ENCODE measurements at places on chromosomes 12 and 14.

- DNase-seq, result no peak
These were observed 1.2 kb downstream of the GPR84 start for GRCh38 chr12:54363047-54363446.

DNA sequence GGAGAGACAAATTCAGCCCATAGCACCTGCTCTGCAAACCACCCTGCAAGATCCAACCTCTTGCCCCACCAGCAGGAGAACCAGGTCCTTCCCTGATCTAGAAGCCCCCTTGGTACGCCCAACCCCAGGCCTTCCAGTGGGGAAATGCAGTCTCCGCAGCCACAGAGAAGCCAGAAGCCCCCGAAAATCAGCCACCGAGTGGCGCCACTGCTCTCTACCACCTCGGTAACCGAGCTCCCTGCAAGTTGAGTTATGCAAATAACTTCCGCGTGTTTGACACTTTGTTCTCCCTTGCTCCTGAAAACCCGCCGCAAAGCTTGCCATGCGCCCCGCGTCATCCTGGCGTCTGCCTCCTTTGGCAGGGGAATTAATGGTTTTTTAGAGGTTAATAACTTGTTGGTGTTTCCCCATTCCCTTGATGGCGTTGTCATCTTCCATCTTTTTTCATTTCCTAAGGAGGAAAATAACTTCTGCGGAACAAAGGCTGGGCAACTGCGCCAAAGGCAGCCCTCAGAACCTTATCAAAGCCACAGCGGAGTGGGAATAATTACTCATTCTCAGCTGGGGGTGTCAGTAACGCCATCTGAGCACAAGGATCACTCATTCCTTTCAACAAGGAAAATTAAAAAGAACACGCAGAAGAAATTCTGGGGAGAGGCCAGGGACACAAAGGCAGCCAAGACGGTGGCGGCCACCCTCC lies 60.4 kb downstream of the FZD10 start:
- peak; percentile 20 for DNase-seq

GRCh38 chr14:102829016-102829548 lies 51.8 kb downstream of the TRAF3 start:
- peak; percentile 97 for DNase-seq

DNA sequence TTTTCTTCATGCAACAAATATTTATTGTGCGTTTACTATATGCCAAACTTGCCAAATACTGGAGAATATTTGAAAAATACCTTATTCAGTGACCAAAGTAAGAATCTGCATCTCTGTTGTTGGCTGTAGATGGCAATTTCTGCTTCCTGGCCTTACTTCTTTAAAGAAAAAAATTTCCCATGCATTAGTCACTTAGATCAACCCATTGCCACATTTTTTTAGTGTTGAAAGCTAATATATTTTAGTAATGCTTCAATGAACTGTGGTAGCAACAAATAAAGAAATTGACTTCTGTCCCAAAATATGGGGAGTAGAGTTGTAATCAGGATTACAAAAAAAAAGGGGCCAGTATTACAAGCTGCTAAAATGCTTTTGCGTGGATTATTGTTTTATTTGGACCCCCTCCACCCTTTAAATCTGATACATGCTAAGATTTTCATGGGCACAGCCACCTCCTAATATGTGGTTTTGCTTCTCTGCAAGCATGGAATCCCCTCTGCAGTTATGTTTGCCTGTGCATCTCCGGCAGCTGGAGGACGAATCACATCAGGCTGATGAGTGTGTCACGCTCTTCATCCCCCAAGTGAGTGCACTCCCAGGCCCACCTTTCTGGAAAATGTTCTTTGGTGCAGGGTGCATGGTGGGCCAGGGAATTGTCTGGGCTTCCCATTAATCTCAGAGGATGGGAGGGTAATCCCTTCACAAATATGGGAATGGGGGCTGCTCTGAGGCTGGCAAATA lies 38.1 kb upstream of the PTCSC3 start:
- DNase-seq, result no peak

GRCh38 chr12:25377469-25378177 lies 126.9 kb upstream of the KRAS start:
- no peak for DNase-seq

- DNase-seq, result no peak
These were observed 8.6 kb upstream of the KRT8 start for GRCh38 chr12:52913431-52913821.

- no peak for DNase-seq
These were observed 112.1 kb downstream of the PHETA1 start for GRCh38 chr12:111256629-111257434.

- DNase-seq, result peak; percentile 23
These were observed 97.1 kb downstream of the SLC38A6 start for GRCh38 chr14:61077951-61078720.

GRCh38 chr14:87503711-87504110 lies 489.3 kb downstream of the GALC start:
- no peak for DNase-seq

DNA sequence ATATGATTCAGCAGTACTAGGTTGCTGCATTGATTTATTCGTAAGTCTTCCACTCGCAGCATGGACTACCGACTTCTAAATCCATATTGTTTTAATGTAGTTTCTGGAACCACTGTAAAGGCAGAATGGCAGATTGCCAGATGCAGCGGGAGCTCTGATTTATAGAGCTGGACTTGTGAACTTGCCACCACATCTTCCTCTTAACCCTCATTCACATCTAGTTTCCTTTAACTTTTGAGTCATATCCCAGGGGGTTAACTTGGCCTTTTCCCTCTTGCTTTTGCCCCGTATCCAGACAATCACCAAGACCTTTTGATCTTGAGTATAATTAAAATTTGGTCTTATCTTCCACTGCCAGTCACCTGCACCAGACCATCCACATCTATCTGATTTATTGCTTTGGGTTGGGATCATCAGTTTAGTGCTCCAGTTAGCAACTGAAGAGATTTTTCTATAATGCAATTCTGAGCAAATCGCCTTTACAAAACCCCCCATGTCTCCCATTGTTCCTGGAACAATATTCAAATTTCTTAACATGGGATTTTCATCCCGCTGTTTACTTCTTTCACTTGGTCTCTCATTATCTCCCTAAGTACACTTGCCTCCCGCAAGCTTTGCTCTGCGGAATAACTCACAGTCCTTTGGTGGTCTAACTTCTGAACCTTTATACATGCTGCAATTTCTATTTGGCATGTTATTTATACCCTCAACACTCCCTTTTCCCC lies 130.5 kb downstream of the ACSS3 start:
- no peak for DNase-seq

DNA sequence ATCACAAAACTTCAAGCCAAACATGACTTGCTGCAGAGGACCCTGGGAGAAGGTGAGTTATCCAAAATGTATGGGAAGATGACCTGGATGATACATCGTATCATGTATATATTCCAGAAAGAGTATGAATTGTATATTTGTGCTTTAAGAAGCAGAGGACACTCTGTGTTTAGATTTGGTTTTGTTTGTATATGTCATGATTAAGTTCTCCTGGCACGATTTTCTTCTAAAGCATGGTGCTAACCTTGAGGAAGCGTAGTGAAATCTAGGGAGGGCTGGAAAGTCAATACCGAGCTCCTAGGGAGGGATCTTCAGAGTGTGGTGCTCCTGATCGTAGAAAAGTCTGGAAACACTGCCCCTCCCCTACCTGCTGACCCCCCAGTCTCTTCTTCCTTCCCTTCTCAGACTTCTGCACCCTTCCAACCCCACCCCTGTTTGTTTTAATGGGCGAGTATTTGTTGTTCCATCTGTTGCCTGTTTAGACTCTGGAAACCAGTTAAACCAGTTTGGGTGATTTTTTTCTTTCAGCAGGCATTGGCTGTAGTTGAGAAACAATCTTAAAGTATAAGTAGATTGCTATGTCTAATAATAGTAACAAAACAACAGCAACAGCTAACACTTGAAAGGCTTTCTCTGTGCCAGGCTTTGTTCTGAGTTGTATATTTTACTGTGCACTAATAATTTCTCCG lies 141.6 kb downstream of the KICS2 start:
- DNase-seq, result no peak

DNA sequence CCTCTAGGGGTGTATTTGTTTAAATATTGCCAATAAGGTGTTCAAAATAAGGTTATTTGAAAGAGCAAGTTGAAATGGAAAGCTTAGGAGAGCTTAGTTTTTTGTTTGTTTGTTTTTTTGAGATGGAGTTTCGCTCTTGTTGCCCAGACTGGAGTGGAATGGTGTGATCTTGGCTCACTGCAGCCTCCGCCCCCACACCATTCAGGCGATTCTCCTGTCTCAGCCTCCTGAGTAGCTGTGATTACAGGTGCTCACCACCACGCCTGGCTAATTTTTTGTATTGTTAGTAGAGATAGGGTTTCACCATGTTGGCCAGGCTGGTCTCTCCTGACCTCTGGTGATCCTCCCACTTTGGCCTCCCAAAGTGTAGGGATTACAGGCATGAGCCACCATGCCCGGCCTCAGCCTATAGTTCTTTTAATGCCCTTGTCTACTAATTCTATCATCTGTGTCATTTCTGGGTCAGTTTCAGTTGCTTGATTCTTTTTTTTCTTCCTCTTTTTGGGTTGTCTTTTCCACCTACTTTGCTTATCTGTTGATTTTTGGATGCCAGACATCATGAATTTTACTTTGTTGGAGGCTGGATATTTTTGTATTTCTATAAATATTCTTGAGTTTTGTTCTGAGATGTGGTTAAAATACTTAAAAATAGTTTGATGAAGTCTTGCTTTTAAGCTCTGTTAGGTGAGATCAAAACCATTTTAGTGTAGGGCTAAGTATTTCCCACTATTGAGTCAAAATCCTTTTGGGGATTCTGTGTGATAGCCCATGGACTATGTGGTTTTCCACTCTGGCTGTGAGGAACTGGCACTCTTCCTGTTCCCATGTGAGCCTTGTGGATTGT lies 18.7 kb downstream of the RCOR1 start:
- DNase-seq, result no peak

GRCh38 chr14:23556700-23557440 lies 799 bp downstream of the THTPA start:
- no peak for DNase-seq

DNA sequence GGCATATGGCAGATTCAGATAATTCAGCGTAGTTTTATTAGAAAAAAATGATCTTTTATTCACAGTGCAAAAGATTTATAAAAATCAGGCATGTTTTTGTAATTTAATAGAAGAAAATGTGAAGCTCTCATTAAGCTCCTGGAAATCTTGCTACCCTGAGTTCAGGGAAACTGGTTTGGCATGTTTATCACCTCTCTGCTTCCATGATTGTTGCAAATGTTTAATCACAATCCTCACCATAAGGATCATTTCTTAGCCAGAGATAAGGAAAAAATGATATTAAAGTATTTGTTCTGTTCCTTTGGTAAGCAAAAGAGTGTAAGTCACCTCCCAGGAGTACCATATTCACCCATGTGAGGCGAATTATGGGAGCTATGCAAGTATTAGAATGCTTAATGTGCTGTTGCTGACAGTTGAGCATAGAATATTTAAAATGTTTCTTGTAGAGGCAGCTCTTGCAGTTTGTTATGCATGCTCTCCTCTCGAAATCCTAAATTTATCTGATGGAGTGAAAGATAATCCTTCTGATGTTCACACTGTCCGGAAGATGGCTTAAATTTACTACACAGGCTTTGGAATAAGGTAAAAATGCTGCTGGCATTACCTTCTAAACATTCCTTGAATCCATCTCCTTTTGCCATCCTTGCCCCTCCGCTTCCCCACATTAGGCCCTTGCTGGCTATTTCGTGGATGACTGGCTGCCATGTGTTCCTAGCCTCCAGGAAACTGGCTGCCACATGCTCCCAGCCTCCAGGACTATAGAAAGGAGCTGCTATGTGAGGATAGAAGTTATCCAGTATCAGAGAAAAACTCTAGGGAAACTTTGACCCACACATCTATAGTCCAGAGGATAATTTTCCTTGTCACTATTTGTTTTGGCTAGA lies 115.8 kb upstream of the CCDC198 start:
- peak; percentile 64 for DNase-seq

- no peak for DNase-seq
These were observed 62.7 kb upstream of the PTGR2 start for GRCh38 chr14:73788701-73789551.

- DNase-seq, result no peak
These were observed 21.4 kb upstream of the CMKLR1 start for GRCh38 chr12:108360487-108360886.

GRCh38 chr12:64318605-64319004 lies 72.0 kb downstream of the C12orf56 start:
- DNase-seq, result peak; percentile 3

GRCh38 chr12:90954921-90955320 lies at the start of gene CCER1:
CCER1 (minus strand) TSS chr12:90955176; CDS start chr12:90954742, 434 bp downstream.
- no peak for DNase-seq

DNA sequence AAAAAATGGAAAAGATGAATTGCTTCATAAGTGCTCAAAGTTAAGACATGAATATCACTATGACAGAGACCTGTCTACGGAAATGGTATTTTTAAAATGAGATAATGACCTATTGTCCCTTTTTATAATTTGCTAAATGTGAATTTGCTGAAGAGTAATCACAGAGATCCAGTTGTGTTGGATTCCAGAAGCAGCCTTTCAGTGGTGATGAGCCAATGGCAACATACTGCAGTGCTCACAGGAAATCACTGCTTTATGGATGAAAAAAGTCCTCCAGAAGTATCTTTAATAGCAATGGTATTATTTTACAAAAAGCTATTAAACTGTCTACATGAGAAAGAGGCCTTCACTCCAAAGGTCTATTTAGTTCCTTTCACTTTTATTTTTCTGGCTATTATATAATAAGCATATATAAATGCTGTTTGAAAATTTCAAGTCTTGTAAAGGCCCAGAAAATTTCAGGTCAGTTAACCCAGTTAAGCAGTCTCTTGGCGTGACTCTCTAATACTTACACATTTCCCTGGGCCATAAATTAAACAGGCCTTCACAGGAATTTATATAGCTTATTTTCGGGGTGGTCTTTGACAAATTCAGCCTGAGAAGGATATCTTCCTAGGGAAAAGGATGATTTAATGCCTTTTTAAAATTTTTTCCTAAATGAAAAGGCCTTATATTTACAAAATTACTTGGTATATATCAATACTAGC lies 55.4 kb downstream of the KCNJ8 start:
- DNase-seq, result no peak

DNA sequence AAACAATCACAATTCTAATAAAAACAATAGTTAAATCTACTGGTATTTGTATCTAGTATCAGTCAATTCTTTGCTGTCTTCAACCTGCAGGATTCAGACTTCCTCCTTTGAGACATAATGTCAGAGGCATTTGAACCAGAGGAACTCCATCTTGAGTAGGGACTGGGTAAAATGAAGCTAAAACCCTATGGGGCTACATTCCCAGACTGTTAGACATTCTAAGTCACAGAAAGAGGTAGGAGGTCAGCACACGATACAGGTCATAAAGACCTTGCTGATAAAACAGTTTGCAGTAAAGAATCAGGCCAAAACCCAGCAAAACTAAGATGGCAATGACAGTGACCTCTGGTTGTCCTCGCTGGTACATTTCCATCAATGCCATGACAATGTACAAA lies 48.2 kb upstream of the MAP3K9 start:
- no peak for DNase-seq

Measured in lung (tissue), 17 donors.